ENCODE measurements at places on chromosomes 1 and 21.

GRCh38 chr1:232145768-232146167 is 484.2 kb downstream of the SIPA1L2 start:
- DNase-seq: no peak

- no peak for DNase-seq
These were observed 54.1 kb downstream of the B3GALT5 start for GRCh38 chr21:39666681-39667315.

GRCh38 chr21:37915497-37915911 is 753 bp downstream of the KCNJ6 start:
- no peak for DNase-seq

DNA sequence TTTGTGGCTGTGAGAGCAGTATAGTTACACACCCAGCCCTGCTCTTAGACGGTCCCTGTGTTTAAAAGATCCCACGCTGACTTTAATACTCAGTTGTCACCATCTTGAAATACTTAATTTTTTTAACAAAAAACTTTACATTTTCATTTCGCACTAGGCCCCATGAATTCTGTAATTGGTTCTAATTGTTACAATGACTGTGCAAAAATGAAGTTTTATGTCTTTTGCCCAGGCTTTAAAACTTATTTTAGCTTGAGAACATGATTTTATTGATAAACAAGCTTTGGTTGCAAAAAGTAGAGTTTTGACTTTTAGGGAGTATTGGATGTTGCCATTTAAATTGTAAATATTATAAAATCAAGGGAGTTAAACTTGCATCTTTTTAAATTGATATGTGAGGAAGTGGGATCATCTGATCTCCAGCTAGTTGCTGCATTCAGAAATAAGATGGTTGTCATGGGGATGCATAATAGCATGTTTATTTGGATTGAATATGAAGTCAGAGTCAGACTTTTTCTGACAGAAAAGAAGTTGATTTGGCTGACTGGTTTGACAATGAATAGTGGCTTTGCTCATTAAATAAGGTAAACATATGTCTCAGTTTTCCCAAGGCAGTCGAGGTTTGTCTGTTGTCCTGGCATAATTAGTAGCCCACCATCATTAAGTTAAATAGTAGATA is 23.0 kb upstream of the CRP start:
- no peak for DNase-seq

DNA sequence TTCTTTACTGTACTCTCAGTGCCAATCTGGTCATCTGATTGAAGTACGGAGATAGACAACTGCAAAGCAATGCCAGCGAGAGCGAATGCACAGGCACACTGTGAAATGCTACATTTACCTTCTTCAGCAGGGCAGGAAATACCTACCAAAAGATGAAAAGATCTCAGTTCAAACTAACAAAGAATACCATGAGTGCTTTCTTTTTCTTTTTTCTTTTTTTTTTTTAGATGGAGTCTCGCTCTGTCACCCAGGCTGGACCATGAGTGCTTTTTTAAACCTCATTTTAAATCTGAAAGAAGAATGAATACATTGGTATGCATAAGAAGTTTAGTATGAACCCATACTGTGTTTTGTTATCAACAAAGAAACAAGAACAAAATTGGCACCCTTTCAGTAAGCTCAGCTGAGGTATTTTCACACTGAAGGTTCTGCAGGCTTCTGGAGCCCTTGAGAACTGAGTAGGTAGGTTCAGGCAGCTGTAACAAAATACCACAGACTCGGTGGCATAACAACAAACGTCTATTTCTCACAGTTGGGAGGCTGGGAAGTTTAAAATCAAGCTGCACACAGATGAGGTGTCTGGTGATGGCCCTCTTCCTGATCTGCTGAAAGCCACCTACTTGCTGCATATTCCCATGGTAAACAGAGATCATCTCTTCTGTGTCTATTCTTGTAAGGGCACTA is 1.7 kb upstream of the CHI3L2 start:
- no peak for DNase-seq

- no peak for DNase-seq
These were observed 216.0 kb downstream of the SMYD3 start for GRCh38 chr1:246291127-246291526.

DNA sequence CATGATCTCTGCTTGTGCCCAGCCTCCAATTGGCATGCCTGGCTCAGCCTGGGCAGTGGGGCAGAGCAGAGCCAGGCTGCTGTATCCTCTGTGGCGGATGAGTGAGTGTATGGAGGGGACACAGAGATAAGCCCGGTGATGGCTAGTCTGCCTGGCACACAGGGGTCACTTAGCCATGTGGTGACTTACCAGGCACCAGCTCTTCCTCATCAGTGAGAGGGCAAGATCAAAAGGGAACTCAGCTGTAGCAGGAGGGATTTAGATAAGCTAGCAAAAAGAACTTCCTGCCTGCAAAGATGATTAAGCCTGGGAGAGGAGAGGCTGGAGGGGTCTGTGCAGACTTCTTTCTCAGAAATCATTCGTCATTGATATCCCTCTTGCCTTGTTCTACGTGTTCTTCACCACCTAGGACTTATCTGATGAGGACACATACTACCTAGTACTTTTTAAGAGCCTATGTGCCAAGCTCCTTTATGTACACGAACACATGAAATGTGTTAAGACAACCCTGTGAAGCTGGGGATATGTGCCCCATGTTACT is 7.9 kb downstream of the KIF21B start:
- peak; percentile 57 for DNase-seq

- no peak for DNase-seq
These were observed 26.6 kb upstream of the MPZL1 start for GRCh38 chr1:167695147-167695546.

GRCh38 chr1:14140831-14141401 is 440.9 kb downstream of the PRDM2 start:
- no peak for DNase-seq

GRCh38 chr1:4655674-4656532 is 1.5 kb downstream of the AJAP1 start:
- no peak for DNase-seq

DNA sequence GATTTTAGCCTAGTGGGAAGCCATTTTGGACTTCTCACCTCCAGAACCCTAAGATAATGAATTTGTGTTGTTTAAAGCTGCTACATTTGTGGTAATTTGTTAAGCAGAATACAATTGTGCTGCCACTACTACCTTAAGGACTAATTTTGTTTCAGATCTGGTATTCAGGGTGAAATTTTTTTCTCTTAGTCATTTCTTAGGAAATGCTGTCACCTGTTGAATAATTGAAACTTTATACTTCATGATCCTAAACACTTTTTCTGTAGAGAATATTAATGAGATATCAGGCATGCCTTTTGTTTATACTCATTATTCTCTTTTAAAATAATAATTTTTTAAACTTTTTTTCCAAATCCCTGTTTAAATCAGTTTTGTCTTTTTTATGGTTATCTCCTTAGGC is 246.8 kb downstream of the TGFB2 start:
- DNase-seq: no peak

DNA sequence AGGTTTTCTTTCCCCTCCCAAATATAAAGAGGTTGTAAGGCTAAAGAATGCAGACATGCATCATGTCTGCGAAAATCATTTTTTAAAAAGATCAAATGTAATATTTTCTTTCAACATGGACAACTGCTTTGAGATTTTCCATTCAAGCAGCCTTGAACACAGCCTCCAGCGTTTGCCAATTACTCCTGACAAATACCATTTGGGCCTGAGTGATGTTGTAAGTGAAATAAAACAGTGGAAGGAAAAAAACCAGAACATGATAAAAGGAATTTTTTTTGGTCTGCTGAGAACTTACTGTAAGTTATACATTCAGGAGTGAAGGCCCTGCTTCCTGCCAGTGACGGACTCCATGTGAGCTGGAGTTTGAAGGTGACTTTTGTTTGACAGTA is 37.2 kb downstream of the SETD4 start:
- DNase-seq: no peak

Data from activated CD8-positive, alpha-beta memory T cell treated with anti-CD3 and anti-CD28 coated beads, Interleukin-2, amount 10 ng/mL, durations not matched to agents 7 days and 5 days (primary cell).